AG08396 (cell line): ENCODE measurements at places on chromosomes 16 and 17.

- DNase-seq, result peak; percentile 76
Observed at GRCh38 chr17:34420254-34420766, 57.3 kb upstream of the CCL1 start.

DNA sequence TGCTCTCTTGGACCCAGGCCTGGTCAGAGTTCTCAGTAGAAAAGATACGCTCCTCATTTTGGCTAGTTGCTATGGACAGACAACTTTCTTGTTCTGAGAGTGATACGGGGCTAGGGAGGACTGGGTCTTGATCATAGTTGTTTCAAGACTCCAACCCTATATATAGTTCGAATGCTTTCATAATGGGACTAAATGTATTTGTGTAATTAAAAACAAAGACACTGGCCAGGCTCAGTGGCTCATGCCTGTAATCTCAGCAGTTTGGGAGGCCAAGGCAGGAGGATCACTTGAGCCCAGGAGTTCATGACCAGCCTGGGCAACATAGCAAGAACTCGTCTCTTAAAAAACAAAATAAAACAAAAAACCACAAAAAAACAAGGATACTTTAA, 17.7 kb downstream of the SLC7A6 start:
- DNase-seq, result no peak

- DNase-seq, result no peak
Observed at GRCh38 chr16:80976946-80977345, 29.7 kb downstream of the CMC2 start.

- no peak for DNase-seq
Observed at GRCh38 chr16:86381491-86381890, 128.8 kb upstream of the FOXF1 start.

DNA sequence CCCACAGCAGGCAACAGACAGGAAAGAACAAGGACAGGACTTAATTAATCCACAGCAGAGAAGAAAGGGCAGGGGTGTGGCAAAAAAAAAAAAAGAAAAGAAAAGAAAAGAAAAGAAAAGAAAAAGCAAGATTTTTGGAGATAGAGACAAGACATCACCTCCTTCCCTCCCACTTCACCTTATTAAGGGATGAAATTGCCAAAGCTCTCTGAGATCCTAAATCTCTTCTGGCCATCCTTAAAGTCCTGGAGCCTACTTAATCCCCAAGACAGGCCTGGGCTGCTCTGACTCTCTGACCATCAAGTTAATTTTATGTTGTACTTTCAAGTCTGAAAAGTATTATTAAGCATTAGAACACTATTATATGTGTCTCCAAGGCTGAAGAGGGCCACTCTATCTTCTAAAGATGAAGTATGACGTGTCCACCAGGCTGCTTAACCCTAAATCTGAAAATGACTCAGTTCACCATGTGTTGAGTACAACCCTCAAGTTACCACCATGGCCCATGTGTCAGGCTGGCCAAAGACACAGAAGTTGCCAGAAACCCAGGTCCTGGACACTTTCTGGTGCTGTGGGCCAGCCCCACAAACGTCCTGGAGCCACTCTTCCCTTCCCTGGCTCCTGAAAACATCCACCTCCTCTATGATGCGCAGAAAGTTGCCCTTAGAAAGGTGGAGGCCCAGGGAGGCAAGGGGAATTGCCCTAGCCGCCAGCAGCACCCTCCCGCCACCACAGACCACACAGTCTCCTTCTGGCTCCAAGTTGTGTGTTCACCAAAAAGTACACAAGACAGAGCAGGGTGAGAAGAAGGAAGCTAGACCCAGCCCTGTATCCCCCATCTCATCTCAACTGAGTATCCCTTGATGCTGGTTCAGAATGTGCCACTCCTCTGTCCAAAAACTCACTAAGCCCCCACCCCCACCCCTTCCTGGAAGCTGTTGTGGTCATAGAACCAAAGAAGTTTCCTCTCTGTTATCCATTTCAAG, 2.7 kb downstream of the SOCS1 start:
- peak; percentile 50 for DNase-seq

DNA sequence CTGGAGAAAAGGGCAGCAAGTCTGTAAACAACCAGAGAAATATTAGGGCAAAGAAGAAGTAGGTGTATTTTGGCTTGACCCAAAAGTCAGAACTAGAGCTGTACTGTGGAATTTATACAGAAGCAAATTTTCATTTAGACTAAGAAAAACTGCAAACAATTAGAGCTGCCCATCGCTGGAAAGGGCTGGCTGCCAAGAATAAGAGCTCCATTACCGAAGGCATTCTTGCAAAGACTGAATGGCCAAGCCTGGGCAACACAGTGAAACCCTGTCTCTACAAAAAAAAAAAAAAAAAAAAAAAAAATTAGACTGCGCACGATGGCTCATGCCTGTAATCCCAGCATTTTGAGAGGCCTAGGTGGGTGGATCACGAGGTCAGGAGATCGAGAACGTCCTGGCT, 53.9 kb upstream of the TMC5 start:
- DNase-seq, result no peak

GRCh38 chr17:19022128-19022527, 17.6 kb upstream of the FAM83G start:
- no peak for DNase-seq

GRCh38 chr16:60181536-60181935, 1447.4 kb upstream of the GOT2 start:
- no peak for DNase-seq

- DNase-seq, result no peak
Observed at GRCh38 chr16:81715358-81716196, 63.5 kb upstream of the PLCG2 start.

DNA sequence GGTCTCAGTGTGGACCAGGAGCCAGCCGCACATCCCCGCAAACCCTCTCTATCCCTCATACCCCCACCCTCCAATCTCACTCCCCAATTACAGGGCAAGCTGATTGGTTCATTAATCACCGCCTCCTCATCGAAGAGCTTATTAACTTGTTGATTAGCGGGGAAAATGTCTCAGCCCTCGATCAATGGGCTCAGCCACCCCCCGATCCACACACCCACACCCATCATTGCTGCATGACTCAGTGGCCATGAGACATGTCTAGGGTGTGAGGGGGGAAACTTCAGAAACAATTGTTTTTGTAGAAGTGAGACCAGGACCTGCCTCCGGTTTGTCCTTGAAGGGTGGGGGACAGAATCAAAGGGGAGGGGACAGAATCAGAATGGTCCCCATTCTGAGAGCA, 2.5 kb upstream of the PYY start:
- DNase-seq, result no peak

- DNase-seq, result no peak
Observed at GRCh38 chr16:48608871-48609651, 919 bp downstream of the N4BP1 start.

- no peak for DNase-seq
Observed at GRCh38 chr17:48510761-48511604, 19.8 kb downstream of the HOXB1 start.

DNA sequence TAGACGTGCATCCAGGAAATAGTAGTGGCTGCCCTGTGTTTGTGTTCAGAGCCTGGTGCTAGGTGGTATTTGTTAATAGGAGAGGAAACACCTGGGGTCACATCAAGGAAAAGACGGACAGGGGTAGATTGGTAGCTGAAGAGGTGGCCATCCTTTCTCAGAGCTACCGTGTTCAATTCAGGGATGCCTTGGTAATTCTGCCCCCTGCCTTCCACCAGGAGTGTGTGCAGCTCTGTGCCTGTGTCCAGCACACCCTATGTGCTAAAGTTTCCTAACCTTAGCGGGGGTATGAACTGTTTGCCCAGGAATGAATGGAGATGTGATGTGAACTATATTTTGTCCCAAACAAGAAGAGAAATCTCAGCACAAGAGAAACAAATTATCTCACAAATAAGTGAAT, 174.1 kb upstream of the MPHOSPH6 start:
- DNase-seq, result no peak

- DNase-seq, result peak; percentile 9
Observed at GRCh38 chr17:37405955-37406634, 541 bp downstream of the ACACA start.

GRCh38 chr16:56336071-56336688, 89.2 kb downstream of the AMFR start:
- DNase-seq, result no peak

- no peak for DNase-seq
Observed at GRCh38 chr17:41013181-41013580, 4.3 kb upstream of the KRTAP3-1 start.

DNA sequence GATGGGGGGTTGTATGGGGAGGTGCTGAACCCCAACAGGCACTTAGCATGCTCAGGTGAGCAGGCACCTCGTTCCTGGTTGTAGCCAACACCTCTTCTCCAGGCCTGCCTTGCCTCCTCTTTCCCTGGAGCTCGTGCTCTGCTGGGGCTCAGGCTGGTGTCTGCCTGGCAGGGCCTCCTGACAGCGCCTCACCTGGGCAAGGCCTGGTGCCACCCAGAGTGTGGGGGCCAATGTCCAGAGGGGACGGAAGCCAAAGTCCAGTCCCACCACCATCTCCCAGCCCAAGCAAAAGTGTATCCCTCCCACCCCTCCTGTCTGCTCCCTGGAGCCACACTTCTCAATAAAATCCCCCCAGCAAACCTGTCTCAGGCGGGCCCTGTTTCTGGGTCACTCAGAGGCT, 304.2 kb upstream of the TNRC6C start:
- no peak for DNase-seq

DNA sequence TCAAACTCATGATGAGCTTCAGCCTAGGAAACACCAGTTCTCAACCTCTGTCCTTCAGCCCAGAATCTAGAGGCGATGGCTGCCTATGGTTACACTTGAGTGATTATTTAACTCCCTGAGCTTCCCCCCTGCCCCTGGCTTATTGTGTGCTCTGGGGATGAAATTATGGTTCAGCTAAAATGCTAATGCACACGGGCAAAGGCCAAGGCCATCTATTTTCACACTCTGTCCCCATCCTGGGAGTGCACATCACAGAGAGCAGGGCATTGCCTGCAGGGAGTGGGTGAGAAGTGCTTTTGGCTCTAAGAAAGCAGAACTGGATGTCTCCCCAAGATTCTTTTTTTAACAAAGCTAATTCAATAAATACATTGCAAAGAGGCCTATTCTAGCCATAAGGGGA, 21.6 kb upstream of the CACNG5 start:
- DNase-seq, result no peak

DNA sequence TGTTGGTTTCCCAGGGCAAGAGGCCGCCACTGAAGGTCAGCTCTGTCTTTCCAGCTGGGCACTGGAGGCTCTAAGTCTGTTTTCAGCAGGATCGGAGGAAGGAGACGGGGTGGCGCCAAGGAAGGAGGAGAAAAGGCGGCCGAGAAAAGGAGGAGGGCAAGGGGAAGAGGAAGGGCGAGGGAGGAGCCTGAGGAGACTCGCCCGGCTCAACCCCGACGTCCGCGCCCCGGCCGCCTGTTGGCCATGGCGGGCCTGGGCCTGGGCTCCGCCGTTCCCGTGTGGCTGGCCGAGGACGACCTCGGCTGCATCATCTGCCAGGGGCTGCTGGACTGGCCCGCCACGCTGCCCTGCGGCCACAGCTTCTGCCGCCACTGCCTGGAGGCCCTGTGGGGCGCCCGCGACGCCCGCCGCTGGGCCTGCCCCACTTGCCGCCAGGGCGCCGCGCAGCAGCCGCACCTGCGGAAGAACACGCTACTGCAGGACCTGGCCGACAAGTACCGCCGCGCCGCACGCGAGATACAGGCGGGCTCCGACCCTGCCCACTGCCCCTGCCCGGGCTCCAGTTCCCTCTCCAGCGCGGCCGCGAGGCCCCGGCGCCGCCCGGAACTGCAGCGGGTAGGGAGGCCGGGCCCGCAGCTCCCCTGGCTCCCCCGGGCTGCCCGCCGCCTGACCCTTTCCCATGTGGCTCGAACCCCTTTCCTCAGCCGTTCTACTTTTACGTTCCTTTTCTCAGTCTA, at the start of gene RNF135:
Gene RNF135, plus strand, starts transcription at position 209 of the 737 bp plus-strand sequence. Its CDS starts 35 bp downstream, at position 244.
- peak; percentile 95 for DNase-seq

- no peak for DNase-seq
Observed at GRCh38 chr17:44892250-44892649, 7.0 kb downstream of the EFTUD2 start.

- DNase-seq, result no peak
Observed at GRCh38 chr17:65364438-65364837, 197.0 kb downstream of the AXIN2 start.

- DNase-seq, result no peak
Observed at GRCh38 chr17:82384051-82384729, 12.6 kb downstream of the UTS2R start.

DNA sequence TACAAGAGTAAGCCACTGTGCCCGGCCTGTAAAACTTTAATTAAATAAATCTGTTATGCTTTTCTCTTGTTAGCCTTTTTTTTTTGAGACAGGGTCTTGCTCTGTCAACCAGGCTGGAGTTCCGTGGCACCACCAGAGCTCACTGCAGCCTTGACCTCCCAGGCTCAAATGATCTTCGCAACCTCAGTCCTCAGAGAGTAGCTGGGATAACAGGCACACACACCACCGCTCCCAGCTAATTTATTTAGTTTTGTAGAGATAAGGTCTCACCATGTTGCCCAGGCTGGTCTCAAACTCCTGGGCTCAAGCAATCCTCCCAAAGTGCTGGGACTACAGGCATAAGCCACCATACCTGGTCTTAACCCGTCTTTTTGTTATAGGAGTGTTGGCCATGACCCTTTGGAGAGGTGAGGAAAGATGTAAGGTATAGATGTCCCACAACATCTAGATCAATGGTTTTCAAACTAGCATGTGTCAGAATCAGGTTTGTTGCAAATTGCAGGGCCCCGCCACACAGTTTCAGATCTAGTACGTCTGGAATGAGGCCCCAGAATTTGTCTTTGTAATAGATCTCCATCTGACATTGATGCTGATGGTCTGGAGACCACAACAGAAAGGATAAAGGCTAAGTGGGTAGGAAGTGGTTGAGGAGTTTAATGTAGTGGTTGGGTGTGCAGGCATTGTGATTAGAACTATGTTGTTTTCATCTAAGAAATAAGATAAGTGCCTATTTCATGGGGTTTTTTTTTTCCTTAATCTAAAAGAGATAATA, 4.3 kb upstream of the GGA2 start:
- no peak for DNase-seq

DNA sequence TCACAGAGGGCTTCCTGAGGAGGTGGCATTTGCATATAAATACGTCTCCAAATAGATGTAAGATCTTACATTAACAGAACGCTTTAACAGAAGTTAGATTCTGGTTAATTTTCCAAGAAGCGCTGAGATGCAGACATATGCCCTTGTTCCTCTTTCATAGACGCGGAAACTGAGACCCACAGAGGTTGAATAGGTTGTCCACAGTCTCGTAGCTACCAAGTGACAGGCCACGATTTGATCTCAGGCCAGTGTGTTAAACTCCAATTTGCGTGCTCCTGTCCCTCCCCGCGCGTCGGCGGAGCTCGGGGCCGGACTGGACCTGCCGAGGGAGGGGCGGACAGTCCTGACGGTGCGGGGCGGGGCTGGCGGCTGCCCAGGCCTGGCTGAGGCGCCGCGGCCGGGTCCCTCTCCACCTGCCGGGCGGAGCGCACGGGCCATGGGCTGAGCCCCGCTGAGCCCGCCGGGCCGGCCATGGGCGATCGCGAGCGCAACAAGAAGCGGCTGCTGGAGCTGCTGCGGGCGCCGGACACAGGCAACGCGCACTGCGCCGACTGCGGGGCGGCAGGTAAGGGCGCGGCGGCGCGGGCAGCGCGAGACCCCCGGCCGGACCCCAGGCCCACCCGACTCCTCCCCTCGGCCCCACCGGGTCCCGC, at the start of gene ADAP2:
Gene ADAP2, plus strand, starts transcription at position 402 of the 653 bp plus-strand sequence. Its CDS starts 70 bp downstream, at position 472.
- DNase-seq, result peak; percentile 48

- no peak for DNase-seq
Observed at GRCh38 chr17:33303254-33303653, 10.2 kb upstream of the ASIC2 start.

GRCh38 chr17:69581061-69581961, 166.8 kb downstream of the MAP2K6 start:
- no peak for DNase-seq
